ENCODE measurements at places on chromosomes 3 and 15. TPM values are rescaled to one million over a fixed set of nuclear protein-coding genes. Genes with fewer than 3 reads are reported as not detected.

Gene MITF
- 4.1 TPM for polyA plus RNA-seq

Gene BTLA
- 0.13 TPM for polyA plus RNA-seq

Gene DUOXA2
- not detected for polyA plus RNA-seq

Gene GASK1A
- 0.38 TPM for polyA plus RNA-seq

Gene RAD51
- 0.33 TPM for polyA plus RNA-seq

Gene NR2C2
- 4.3 TPM for polyA plus RNA-seq

Gene CHRFAM7A
- polyA plus RNA-seq, result 5.3 TPM

Gene P3H2
- polyA plus RNA-seq, result 6.1 TPM

Gene COL7A1
- 3.9 TPM for polyA plus RNA-seq

Gene RBMS3
- 32.9 TPM for polyA plus RNA-seq

Gene SORD
- 5.7 TPM for polyA plus RNA-seq

Gene LINGO1
- polyA plus RNA-seq, result 1.0 TPM

Gene CNTN4
- 15.8 TPM for polyA plus RNA-seq

Gene ADIPOQ
- polyA plus RNA-seq, result not detected

Gene FBXO40
- polyA plus RNA-seq, result not detected

Gene LIPH
- 3.6 TPM for polyA plus RNA-seq

Gene SAMD7
- polyA plus RNA-seq, result not detected

Gene PDZRN3
- 33.6 TPM for polyA plus RNA-seq

Gene MCF2L2
- 0.13 TPM for polyA plus RNA-seq

Gene SERINC4
- 0.43 TPM for polyA plus RNA-seq

Gene TMIE
- polyA plus RNA-seq, result 1.00 TPM

Gene GABRG3
- not detected for polyA plus RNA-seq

Gene RLBP1
- not detected for polyA plus RNA-seq
